ENCODE measurements at places on chromosomes 1 and 21.

- no peak for DNase-seq
These were observed 105.0 kb upstream of the UBE2U start for GRCh38 chr1:64098436-64098835.

DNA sequence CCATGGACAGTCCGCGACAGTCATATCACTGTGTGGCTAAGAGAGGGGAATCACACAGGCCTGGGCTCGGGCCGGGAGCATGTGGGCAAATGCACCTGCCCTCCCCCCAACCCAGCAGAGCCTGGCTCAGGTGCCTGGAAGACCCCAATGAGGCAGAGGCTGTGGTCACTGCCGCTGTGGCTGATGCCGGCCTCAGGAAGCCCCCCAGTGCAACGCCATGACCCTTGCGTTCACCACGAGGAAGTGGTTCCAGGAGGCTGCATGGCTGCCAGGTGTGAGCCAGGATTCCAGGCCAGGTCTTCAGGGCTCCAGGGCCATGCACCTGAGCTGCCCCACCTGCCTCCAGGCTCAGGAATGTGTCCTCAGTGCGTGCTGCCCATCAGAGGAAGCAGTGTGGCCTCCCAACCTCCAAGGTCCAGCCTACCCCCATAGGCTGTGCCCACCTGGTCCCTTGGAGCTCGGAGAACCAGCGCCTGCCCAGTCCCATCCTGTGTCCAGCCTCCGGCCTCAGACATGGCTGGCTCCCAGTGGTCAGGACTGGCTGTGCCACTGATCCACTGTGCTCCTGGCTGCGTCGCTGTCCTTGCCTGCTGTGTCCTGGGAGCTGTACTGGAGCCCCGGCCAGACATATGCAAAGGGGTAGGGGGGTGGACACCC lies 8.0 kb downstream of the ARHGEF16 start:
- no peak for DNase-seq

DNA sequence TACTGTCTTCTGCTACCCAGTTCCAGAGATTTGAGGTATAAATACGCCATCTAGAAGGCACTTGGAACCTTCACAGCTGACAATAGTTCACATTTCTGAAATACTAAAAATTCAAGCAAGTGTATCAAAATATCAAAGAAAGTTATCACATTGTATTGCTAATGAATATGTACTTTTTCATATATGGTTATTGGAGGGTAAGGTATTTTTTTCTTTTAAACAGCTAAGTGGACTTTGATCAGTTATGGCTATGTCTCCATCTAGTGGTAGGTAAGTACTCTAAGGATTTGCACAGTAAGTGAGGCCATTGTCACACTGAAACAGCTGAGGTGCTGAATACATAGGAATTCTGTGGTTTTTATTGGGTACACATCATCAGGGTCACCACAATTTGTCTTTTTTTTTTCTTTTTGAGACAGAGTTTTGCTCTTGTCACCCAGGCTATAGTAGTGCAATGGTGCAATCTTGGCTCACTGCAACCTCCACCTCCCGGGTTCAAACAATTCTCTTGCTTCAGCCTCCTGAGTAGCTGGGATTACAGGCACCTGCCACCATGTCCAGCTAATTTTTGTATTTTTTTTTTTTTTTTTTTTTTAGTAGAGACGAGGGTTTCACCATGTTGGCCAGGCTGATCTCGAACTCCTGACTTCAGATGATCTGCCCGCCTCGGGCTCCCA lies 49.1 kb upstream of the CR2 start:
- DNase-seq: no peak

GRCh38 chr1:107785496-107786202 lies 179.3 kb downstream of the VAV3 start:
- no peak for DNase-seq

DNA sequence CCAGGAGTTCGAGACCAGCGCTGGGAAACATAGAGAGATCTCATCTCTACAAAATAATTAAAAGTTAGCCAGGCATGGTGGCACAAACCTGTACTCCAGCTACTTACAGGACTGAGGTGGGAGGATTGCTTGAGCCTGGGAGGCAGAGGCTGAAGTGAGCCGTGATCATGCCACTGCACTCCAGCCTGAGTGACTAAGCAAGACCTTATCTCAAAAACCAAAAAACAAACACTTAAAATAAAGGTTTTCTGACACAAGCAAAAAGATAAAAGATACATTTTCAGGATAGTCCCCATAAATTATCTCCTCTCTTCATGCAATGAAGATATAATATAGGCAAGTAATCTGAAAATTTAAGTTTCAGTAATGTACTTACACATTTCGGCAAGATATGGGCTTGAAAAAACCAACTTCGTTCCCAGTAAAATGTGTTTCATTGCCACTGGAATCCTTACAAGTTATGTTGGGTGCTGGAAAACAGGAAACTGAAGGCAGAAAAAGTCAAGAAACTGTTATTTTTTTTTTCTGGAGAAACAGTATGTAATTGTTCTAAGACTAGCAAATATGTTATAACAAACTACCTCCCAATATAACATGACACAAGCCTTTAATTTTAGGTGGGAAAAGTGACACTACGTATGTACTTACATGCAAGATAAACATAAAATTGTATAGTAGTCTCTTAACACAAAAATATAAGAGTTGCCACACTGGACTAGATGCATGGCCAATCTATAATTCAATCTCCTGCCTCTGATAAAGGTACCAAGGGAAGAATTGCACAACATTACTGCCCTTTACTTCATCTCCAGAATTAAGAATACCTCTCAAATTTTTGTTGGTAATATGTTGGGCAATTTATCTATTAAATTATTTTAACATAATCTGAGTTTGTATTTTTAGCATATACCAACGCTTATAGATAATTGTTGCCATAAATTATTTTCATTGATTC lies 15.7 kb downstream of the TM2D1 start:
- no peak for DNase-seq

- no peak for DNase-seq
These were observed 11.8 kb upstream of the CGN start for GRCh38 chr1:151499365-151499764.

GRCh38 chr1:34688006-34688741 lies 66.7 kb upstream of the GJB5 start:
- no peak for DNase-seq

DNA sequence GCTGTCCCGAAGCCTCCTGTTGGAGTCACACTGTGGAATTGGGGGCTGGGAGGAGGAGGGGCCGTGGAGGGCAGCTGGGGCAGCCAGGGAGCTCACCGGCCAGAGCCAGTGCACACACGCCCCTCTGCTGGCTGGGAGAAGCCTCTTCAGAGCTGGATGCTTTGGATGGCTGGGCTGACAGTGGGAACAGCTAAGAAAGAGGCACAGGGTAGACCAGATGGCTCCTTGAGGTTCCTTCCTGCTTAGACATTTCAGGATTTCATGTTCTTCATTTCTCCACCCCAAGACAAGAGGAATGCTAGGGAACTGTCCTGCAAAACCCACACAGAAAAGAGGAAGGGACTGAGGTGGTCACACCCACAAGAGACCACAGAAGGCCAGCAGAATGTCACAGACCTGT lies 254.8 kb upstream of the VAMP3 start:
- no peak for DNase-seq

GRCh38 chr1:15187175-15188129 lies 33.9 kb downstream of the TMEM51 start:
- DNase-seq: no peak

- DNase-seq: no peak
These were observed 2.0 kb downstream of the PBX1 start for GRCh38 chr1:164561007-164561406.

DNA sequence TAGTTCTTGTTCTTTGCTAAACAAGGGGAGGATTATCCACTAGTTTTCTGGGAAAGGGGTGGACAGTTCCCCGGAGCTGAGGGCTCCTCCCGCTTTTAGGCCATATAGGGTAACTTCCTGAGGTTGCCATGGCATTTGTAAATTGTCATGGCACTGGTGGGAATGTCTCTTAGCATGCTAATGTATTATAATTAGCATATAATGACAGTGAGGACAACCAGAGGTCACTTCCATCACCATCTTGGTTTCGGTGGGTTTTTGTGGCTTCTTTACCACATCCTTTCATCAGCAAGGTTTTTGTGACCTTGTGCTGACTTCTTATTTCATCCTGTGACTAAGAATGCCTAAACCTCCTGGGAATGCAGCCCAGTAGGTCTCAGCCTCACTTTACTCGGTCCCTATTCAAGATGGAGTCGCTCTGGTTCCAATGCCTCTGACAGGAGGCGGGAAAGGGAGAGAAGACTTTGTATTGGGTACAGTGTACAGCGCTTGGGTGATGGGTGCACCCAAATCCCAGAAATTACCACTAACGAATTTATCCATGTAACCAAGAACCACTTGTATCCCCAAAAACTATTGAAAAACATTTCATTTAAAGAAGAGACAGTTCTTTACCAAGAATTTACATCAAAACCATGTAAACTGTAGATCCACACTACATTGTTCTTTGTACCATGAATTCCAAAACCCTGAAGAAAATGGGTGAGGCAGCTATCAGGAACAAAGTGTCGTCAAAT lies 8.7 kb upstream of the SLC2A5 start:
- no peak for DNase-seq

DNA sequence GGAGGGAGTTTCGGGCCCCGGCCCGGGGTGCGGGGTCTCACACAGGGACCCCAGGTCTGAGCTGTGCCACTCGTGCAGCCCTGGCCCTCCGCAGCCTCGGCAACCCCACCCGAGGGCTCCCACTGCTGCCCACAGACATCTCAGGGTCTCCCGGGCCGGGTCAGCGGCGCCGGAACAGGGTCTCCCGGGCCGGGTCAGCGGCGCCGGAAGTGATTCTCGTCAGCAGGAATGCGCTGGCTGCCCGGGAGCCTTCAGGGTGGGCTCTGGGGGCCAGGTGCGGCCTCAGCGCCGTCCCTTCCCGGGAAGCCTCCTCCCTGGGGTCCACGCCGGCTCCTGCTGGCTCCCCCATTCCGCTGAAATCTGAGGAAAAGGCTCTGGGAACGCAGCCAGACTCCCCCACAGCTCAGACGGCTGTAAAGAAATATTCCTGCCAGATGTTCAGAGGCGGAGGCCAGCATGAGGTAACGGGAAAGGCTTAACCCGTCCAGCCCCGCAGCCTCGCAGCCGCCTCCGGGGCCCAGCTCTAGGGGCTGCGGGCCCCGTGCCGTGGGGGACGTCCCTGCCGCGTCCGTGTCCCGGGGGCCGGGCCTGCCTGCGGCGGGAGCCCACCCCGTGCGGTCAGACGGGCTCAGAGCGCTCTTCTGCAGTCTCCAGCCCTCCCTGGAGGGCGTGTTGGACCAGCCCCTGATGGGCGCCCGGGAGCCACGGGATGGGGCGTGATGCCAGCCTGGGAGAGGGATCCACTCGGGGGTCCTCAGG lies 8.7 kb upstream of the COL6A1 start:
- no peak for DNase-seq

GRCh38 chr1:233605205-233605604 lies 8.7 kb upstream of the KCNK1 start:
- DNase-seq: no peak
